ENCODE measurements at places on chromosomes 13 and 19. TPM values are rescaled to one million over a fixed set of nuclear protein-coding genes. Genes with fewer than 3 reads are reported as not detected.

Gene FUZ
- 28.8 TPM for total RNA-seq

DNA sequence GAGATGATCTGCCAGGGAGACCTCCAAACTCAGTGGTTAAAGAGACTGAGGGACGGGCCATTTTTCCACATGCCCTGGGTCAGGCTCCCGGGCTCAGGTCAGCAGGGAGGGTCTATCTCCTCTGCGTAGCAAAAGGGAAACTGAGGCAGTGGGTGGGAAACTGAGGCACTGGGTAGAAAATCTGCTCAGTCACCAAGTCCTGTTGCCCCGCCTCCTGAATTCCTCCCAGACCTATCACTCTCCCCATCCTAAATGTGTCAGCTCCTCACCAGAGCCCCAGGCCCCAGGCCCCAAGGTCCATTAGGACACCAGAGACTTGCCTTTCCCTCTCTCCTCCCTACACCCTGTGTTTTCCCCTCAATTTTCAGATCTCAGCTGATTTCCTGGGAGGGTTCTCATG is 2.4 kb downstream of the CD320 start:
- H3K36me3 ChIP-seq: no peaks in the 10 kb centered on the region
- H3K4me3 ChIP-seq: no peak overlapping the region
- DNase-seq: no peak
- peak overlapping the region; percentile 84 for H3K27ac ChIP-seq

DNA sequence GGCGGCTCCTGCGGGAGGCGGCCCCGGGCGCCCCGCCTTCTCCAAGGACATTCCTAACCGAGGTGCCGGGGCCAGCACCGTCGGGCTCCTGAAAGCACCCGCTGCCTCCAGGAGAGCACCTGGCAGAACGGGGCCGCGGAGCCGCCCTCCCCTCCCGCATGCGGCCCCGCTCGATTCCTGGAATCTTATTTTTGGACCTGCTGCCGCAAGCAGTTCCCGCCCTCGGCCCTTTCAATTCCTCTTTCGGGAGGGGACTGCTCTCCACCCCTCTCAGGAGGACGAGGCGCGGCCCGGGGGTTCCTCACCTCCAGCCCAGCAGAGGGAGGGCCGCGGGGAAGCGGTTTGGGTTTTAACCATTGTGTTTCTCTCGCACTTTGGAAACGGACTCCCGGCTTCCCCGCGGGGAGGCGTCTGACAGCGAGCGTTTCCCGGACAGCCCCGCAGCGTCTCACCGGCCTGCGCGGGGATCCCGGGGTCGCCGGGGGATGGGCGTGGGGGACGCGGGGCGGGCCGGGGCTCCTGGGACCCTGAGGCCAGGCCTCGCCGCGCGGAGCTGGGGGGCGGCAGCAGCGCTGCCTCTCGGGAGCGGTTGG is 849 bp downstream of the GAS6 start:
- H3K36me3 ChIP-seq: no peaks in the 10 kb centered on the region
- peak overlapping the region; percentile 56 for H3K4me3 ChIP-seq
- H3K4me1 ChIP-seq: peaks cover 5% of the 10 kb centered on the region
- peaks cover 59% of the 10 kb centered on the region for H3K27me3 ChIP-seq

DNA sequence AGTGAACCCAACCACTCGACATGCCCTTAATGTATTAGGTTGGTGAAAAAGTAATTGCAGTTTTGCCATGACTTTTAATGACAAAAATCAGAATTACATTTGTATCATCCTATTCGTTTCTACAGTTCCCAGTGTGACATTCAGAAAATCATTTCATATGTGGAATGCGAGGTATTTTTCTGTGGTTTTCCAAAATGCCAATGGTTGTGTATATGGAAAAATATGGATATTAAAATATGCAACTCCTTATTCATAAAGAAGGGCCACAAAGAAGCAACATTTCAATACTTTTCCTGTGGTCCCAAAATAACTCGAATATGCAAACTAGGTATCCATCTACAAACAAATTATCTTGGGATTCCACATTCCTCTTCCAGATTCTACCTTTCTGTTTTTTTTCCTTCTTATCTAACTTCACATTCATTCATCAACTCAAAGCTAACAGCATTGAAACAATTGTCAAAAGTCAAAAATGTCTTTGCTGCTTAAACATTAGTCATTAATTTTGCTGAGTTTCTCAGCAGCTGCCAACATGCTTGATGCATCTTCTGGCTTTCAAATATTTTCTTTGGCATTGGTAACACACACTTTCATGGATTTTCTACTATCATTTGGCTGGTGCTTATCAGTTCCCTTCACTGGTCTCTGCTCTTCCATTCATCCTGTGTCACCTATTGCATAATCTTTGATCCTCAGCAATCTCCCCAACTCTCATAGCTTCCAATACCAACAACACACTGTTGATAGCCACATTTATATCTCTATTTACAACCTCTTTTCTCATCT is 1445.4 kb downstream of the EFNB2 start:
- no peak for DNase-seq
- H3K27ac ChIP-seq: no peak overlapping the region
- H3K27me3 ChIP-seq: no peaks in the 10 kb centered on the region

DNA sequence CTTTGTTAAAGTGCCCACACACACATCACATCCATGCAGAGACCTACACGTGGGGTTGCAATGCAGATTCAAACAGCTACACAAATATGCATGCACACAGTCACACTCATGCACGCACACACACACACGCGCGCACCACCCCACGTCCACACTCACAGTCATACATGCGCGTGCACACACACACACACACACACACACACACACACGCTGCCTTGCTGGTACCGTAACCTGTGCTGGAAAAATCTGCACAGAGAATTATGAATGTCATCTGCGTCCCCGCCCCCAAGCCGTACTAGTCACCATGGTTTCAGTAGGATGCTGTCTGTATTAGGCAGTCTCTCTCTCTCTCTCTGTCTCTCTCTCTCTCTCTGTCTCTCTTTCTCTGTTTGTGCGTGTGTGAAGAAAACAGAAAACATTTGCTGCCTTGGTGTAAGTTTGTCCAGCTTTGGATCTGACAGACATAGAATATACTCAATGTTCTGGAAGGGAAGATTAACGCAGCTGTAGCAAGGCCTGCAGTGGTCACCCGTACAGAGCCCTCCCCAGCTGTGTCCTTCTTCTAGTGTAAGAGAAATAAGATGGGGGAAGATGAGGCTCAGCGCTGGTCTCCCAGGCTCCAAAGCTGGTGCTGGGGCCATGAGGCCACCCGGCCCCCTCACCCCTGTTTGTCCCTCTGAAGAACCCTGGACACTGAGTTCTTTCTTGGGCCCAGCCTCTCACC is 26.4 kb upstream of the DPP9 start:
- H3K4me3 ChIP-seq: no peak overlapping the region
- no peaks in the 10 kb centered on the region for H3K4me1 ChIP-seq
- H3K36me3 ChIP-seq: no peaks in the 10 kb centered on the region
- peaks cover 52% of the 10 kb centered on the region for H3K27me3 ChIP-seq

DNA sequence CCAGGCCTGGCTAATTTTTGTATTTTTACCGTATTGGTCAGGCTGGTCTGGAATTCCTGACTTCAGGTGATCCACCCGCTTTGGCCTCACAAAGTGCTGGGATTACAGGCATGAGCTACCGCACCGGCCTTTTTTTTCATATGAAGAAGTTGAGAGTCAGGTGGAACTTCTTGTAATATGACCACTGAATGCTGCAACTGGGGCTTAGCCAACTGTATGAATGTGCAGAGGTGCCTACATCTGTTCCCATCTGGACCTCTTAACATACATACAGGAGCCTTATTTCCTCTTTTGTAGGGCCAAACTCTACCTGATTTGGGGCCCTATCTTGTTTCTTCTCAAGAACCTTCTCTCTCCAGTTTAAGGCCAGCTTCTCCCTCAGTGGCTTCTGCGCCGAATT is 11.9 kb upstream of the GGACT start:
- H3K27ac ChIP-seq: no peak overlapping the region
- no peaks in the 10 kb centered on the region for H3K4me1 ChIP-seq
- no peak overlapping the region for H3K4me3 ChIP-seq
- no peaks in the 10 kb centered on the region for H3K27me3 ChIP-seq
- DNase-seq: no peak
- H3K36me3 ChIP-seq: no peaks in the 10 kb centered on the region

- no peak for DNase-seq
- H3K27ac ChIP-seq: no peak overlapping the region
- H3K27me3 ChIP-seq: no peaks in the 10 kb centered on the region
- H3K36me3 ChIP-seq: no peaks in the 10 kb centered on the region
- H3K4me3 ChIP-seq: no peak overlapping the region
Observed at GRCh38 chr13:59230484-59231264, 933.1 kb downstream of the DIAPH3 start.

Gene HRC
- total RNA-seq: not detected

DNA sequence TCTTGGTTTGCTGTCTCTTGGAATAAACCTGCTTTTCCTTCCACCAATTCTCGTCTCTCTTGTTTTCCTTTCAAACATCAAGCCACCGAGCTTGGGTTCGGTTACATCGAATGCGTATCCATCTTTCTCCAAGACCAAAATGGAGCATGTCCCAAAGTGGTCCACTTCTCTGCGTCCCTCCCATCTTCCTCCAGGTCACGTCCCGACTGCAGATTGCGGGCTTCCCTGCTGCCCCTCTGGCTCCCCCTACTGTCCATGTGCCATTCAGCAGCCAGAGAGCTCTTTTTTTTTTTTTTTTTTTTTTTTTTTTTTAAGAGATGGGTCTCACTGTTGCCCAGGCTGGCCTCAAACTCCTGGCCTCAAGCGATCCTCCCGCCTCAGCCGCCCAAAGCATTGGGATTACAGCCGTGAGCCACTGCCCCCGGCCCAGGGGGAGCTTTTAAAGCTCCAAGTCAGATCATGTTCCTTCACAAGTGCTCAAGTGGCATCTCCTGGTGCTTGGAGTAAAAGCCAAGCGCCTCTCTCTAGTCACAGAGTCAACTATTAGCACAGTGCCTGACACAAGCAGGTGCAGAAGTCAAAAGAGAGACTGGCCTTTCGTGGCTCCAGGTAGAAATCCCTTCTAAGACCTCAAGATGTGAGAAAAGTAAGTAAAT is 10.0 kb downstream of the COL5A3 start:
- H3K27me3 ChIP-seq: peaks cover 28% of the 10 kb centered on the region
- H3K4me3 ChIP-seq: no peak overlapping the region
- peak overlapping the region; percentile 63 for H3K27ac ChIP-seq
- H3K4me1 ChIP-seq: peaks cover 6% of the 10 kb centered on the region

GRCh38 chr19:38711726-38712153 is 32.5 kb downstream of the CAPN12 start:
- H3K36me3 ChIP-seq: no peaks in the 10 kb centered on the region
- no peaks in the 10 kb centered on the region for H3K27me3 ChIP-seq
- H3K4me3 ChIP-seq: no peak overlapping the region
- H3K4me1 ChIP-seq: no peaks in the 10 kb centered on the region
- no peak for DNase-seq

DNA sequence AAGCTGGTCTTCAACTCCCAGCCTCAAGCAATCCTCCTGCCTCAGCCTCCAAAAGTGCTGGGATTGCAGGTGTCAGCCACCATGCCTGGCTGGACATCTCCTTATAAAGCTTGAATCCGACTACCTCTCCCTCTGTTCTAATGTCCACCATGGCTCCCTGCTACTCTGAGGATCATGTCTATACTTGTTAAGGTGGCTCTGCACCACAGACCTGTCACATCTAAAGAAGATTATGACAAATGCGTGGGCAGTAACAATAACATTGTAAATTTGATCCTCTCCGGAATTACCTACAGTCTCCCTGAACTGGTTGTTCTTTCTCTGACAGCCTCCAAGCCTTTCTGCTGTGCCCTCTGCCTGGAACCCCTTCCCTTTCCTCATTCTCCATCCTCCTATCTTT is 1.8 kb downstream of the NXNL1 start:
- peaks cover 11% of the 10 kb centered on the region for H3K4me1 ChIP-seq
- no peak overlapping the region for H3K27ac ChIP-seq
- no peak overlapping the region for H3K4me3 ChIP-seq
- no peak for DNase-seq

- no peak for DNase-seq
- H3K27me3 ChIP-seq: no peaks in the 10 kb centered on the region
- H3K4me1 ChIP-seq: no peaks in the 10 kb centered on the region
- H3K4me3 ChIP-seq: no peak overlapping the region
- H3K27ac ChIP-seq: no peak overlapping the region
Observed at GRCh38 chr13:113098162-113098732, 7.3 kb upstream of the F7 start.

DNA sequence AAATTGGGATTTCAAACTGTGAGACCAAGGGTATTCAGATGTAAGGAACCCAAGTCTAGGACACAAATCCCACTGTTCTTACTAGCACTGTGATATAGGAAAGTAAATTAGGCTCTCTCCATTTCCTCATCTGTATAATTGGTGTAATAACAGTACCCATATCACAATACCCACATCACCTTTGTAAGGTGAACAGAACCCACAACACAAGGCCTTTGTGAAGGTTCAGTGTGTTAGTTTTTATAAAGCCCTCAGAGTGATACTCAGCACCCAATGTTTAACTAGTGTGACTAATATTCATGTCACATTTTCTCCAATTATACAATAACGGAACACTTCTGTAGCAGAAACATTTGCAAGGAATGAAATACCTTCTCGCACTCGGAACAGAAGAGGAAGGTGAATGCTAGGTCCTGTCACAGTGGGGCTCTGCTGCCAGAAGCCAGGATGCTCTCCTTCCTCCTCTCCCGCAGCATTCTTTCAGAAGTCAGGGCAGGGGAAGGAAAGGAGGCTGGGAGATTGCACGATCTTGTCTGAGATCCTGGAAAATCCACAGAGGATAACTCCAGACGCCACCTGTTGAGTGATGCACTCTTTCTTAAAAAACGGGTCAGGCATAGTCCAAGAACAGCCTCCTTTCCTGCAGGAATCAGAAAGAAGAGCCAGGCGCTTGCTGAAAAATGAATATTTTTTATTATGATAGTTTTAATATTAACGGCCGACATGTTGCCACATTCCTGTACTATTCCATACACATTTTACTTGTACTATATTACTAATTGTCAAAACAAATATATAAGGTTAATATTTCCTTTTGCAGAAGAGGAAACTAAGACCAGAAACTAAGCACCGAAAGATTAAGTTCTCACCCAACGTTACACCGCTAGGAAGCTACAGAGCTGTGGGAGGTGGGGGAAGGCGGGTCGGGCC is 762 bp downstream of the ZNF45 start:
- peak overlapping the region; percentile 92 for H3K4me3 ChIP-seq
- peak overlapping the region; percentile 94 for H3K27ac ChIP-seq
- H3K27me3 ChIP-seq: no peaks in the 10 kb centered on the region
- H3K4me1 ChIP-seq: peaks cover 27% of the 10 kb centered on the region
- peaks cover 40% of the 10 kb centered on the region for H3K36me3 ChIP-seq
- no peak for DNase-seq

Gene LGALS7B
- not detected for total RNA-seq

DNA sequence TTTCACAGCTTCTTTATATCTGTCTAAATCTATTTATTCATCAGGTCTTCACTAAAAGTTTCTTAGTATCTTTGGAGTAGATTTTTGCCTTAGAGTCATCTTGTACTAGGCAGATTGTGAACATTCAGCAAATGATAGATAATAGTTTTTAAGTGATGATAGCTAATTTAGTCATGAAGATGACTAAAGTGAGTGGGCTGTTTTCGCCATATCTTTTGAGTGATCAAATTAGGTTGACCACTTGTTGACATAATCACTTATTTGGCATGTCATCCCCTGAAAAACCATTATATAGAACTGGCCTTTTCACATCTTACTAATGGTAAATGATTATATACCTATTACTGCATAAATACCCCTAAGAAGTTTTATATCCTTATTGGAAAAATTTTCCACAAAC is 999.2 kb downstream of the PCDH17 start:
- no peak overlapping the region for H3K27ac ChIP-seq
- no peak overlapping the region for H3K4me3 ChIP-seq
- no peaks in the 10 kb centered on the region for H3K27me3 ChIP-seq
- no peaks in the 10 kb centered on the region for H3K36me3 ChIP-seq
- no peaks in the 10 kb centered on the region for H3K4me1 ChIP-seq

- peak; percentile 40 for DNase-seq
- peaks cover 24% of the 10 kb centered on the region for H3K4me1 ChIP-seq
- H3K27ac ChIP-seq: no peak overlapping the region
- H3K27me3 ChIP-seq: peaks cover 5% of the 10 kb centered on the region
- H3K36me3 ChIP-seq: peaks cover 7% of the 10 kb centered on the region
Observed at GRCh38 chr19:18205200-18205892, 1.5 kb upstream of the RAB3A start.

All from naive thymus-derived CD8-positive, alpha-beta T cell (primary cell).